Spleen (tissue), 13 donors: ENCODE measurements at places on chromosomes 6 and 20. TPM values are rescaled to one million over a fixed set of nuclear protein-coding genes. Genes with fewer than 3 reads are reported as not detected.

- peak overlapping the region; percentile 87 for H3K27ac ChIP-seq
- no peaks in the 10 kb centered on the region for H3K27me3 ChIP-seq
- no peak overlapping the region for H3K4me3 ChIP-seq
- no peak for DNase-seq
- peaks cover 90% of the 10 kb centered on the region for H3K4me1 ChIP-seq
These were observed 15.6 kb downstream of the PKIG start for GRCh38 chr20:44597930-44598329.

GRCh38 chr20:25525867-25526266 is 59.5 kb downstream of the NINL start:
- no peaks in the 10 kb centered on the region for H3K4me1 ChIP-seq
- H3K27me3 ChIP-seq = no peaks in the 10 kb centered on the region
- H3K4me3 ChIP-seq = no peak overlapping the region
- no peak overlapping the region for H3K27ac ChIP-seq

Gene IRAK1BP1
- 3.9 TPM for total RNA-seq

DNA sequence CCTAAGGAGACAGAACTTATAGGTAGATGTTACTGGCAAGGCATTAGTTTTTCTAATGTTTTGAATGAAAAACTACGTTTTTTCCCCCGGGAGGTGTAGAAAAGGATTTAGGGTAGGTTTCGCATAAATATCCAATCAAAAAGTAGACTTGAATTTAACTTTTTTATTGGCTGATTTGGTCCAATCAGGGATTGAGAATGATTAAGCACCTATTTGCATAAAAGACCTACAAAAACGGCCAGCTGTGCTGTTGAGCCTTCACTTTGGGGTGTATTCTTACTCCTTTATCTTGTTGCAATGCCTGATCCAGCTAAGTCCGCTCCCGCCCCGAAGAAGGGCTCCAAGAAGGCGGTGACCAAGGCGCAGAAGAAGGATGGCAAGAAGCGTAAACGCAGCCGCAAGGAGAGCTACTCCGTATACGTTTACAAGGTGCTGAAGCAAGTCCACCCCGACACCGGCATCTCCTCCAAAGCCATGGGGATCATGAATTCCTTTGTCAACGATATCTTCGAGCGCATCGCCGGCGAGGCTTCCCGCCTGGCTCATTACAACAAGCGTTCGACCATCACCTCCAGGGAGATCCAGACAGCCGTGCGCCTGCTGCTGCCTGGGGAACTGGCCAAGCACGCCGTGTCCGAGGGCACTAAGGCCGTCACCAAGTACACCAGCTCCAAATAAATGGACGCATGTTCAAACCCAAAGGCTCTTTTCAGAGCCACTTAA is 113.5 kb upstream of the BTN3A2 start:
- peak overlapping the region; percentile 53 for H3K4me3 ChIP-seq
- peak; percentile 87 for DNase-seq
- H3K27me3 ChIP-seq = peaks cover 7% of the 10 kb centered on the region
- H3K36me3 ChIP-seq = no peaks in the 10 kb centered on the region
- H3K4me1 ChIP-seq = no peaks in the 10 kb centered on the region
- H3K27ac ChIP-seq = peak overlapping the region; percentile 96

Gene GCNT2
- total RNA-seq = 27.2 TPM
